ENCODE measurements at places on chromosomes 11 and 22. TPM values are rescaled to one million over a fixed set of nuclear protein-coding genes. Genes with fewer than 3 reads are reported as not detected.

GRCh38 chr22:46549971-46550641, 12.7 kb upstream of the CELSR1 start:
- no peak for DNase-seq
- H3K4me1 ChIP-seq = no peaks in the 10 kb centered on the region
- H3K27ac ChIP-seq = no peak overlapping the region
- H3K27me3 ChIP-seq = no peaks in the 10 kb centered on the region

GRCh38 chr11:72418834-72419560, 15.3 kb downstream of the CLPB start:
- peaks cover 14% of the 10 kb centered on the region for H3K4me1 ChIP-seq
- H3K27me3 ChIP-seq = no peaks in the 10 kb centered on the region
- H3K36me3 ChIP-seq = no peaks in the 10 kb centered on the region
- no peak for DNase-seq
- no peak overlapping the region for H3K4me3 ChIP-seq

DNA sequence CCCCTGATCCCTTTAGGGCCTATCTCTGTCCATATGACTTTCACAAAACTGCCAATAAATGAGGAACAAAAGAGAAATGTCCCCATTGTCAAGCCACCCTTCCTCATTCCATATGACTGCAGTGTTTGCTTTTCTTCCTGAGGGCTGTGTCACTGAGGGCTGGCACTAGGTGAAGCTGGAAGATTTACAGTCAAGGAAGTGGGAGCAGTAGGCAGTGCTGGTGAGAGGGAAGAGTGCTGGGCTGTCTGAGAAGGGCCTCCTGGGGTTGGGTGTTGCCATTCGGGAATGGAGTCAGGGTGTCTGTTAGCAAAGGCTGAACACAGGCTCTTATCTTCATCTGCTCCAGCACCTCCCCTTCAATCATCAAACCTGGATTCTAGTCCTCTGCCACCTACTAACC, 30.9 kb downstream of the INSC start:
- no peaks in the 10 kb centered on the region for H3K27me3 ChIP-seq
- H3K4me1 ChIP-seq = no peaks in the 10 kb centered on the region
- H3K27ac ChIP-seq = no peak overlapping the region
- no peak for DNase-seq
- H3K36me3 ChIP-seq = no peaks in the 10 kb centered on the region

GRCh38 chr11:6895010-6895409, 2.7 kb upstream of the OR2D2 start:
- no peaks in the 10 kb centered on the region for H3K4me1 ChIP-seq
- peak; percentile 12 for DNase-seq

DNA sequence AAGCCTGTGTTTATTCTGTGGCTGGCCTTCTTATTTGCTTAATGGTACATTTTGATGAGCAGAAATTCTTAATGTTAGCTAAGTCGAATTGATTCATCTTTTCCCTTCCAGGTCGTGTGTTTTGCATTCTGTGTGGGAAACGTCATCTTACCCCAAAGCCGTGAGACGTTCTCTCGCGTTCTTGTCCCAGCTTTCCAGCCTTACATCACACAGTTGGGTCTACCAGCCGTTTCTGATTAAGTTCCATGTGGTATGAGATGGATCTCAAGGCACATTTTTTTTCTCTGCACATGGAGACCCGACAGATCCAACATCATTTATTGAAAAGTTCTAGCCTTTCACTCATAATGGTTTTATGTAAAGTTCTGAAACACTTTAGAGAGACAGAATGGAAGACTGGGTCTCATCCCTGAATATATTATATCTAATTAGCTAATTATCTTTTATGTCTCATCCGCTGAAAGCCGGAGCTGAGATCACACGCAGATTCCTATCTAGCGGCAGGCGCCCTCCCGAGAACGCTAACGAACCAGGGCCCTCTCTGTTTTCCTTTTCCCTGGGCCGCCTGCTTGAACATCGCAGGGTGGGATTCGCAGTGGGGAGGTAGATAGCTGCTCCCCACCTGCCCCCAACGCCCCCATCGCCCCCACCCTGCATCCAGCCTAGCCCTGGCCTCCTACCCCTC, 1162.2 kb downstream of the BRD1 start:
- no peak overlapping the region for H3K27ac ChIP-seq
- no peaks in the 10 kb centered on the region for H3K36me3 ChIP-seq
- H3K4me1 ChIP-seq = no peaks in the 10 kb centered on the region
- no peaks in the 10 kb centered on the region for H3K27me3 ChIP-seq

GRCh38 chr22:40009951-40010671, 15.4 kb downstream of the FAM83F start:
- H3K27me3 ChIP-seq = peaks cover 4% of the 10 kb centered on the region
- H3K27ac ChIP-seq = no peak overlapping the region
- no peak for DNase-seq
- no peaks in the 10 kb centered on the region for H3K4me1 ChIP-seq

The MS4A6E gene
- total RNA-seq = not detected

The DNAJB7 gene
- total RNA-seq = not detected

The SYT9 gene
- total RNA-seq = not detected

DNA sequence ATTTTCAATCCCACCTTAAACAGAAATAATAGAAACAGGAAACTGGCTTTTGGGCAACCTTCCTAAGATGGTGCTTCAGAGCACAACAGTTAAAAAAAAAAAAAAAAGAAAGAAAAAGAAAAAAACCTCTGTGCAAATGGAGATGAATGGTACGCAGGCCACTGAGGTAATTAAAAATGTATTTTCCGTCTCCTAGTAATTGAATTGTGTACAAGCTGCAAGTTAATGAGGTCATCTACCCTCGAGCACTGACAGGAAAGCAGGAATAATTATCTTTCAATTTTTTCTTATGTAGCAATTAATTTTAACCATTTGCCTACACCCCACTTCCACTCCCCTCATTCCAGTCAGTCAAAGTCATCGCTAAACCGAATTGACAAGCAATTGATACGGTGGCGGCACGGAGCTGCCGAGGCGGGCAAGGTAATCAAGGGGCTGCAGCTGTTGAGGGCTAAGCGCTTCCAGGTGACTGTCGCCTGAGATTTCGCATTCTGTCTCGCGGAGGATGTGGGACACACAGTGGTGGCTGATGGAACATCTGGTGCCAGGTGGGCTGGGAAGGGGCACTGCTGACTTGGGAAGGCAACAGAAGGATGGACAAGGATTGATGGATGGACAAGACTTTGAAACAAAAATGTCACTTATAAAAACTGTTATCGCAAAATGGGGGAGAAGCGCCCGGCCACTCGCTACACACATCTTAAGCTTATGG, 109.4 kb downstream of the RCN1 start:
- H3K27ac ChIP-seq = no peak overlapping the region
- no peak overlapping the region for H3K4me3 ChIP-seq
- DNase-seq = no peak
- H3K27me3 ChIP-seq = no peaks in the 10 kb centered on the region
- no peaks in the 10 kb centered on the region for H3K4me1 ChIP-seq
- no peaks in the 10 kb centered on the region for H3K36me3 ChIP-seq

DNA sequence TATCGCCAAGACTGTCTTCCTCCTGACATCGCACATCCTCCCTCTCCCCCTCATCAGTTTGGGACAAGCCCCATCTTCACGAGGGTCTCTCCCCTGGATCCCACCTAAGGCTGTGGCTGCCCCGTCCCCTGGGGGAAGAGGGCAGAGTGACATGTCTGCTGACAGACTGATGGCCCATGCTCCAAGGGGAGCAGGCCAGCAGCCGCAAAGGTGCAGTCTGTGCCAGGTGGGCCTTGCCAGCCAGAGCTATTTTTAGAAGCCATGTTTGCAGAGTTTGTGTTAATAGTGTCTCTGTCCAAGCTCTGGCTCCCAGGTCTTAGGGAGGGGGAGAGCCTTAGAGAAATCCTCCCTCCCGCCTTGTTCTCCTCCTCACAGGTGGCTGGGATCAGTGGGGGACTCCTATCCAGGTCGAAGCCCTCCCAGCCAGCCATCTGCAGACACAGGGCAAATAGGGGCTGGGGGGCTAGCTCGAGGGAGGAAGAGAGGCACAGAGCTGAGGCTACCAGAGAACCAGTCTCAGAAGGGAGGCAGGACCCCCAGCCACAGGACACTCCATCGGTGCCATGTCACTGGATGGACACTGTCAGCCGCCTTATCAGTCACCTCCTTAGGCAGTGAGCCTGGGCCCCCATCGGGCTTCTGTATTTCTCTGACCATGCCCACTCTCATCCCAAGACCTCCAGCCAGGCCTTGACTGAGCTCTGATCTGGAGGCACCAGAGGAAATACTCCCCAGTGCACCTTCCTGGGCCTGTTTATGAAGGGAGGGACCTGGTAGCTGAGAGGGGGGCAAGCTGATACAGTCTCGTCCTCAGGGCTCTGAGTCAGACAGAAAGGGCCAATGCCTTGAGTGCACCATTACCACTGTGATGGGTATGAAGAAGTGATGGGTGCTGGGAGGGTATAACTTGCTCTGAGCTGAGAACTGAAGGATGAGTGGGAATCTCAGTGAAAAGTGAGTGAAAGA, 49.3 kb downstream of the CHRDL2 start:
- H3K27ac ChIP-seq = no peak overlapping the region
- no peak for DNase-seq
- no peaks in the 10 kb centered on the region for H3K4me1 ChIP-seq
- H3K27me3 ChIP-seq = peaks cover 2% of the 10 kb centered on the region
- no peaks in the 10 kb centered on the region for H3K36me3 ChIP-seq

GRCh38 chr11:46367244-46367915, 14.1 kb upstream of the MDK start:
- H3K27me3 ChIP-seq = no peaks in the 10 kb centered on the region
- no peak for DNase-seq
- H3K4me1 ChIP-seq = peaks cover 7% of the 10 kb centered on the region
- no peak overlapping the region for H3K4me3 ChIP-seq
- no peak overlapping the region for H3K27ac ChIP-seq
- peaks cover 9% of the 10 kb centered on the region for H3K36me3 ChIP-seq

The ARHGEF17 gene
- total RNA-seq = 5.2 TPM

GRCh38 chr22:42376711-42377554, 55.3 kb downstream of the NFAM1 start:
- no peak for DNase-seq
- no peaks in the 10 kb centered on the region for H3K4me1 ChIP-seq

DNA sequence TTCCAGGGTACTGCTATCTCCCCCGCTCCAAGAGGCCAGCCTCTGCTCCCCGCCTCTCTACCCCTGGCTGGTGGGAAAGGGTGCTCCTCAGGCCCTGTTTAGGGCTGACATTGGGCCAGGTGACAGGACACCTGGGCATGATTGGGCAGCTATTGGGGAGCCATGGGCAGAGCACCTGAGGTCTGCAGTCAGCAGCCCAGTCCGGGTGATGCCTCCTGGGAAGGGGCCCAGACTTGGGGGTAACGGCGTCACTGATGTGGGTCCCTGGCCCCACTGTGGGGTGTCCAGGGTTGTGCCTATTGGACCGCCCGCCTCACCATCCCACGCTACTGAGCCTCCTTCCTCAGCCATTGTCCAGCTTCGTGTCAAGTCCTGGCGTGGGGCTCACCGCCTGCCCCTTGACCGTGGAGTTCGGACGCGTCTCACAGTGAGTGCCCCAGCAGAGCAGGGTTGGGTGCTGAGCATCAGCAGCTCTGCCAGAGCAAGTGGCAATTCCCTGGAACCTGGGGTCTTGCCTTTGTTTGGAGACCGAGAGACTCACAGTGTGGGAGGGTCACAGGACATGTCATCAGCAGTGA, 2.8 kb upstream of the GATD1 start:
- no peaks in the 10 kb centered on the region for H3K27me3 ChIP-seq
- H3K27ac ChIP-seq = no peak overlapping the region
- no peak overlapping the region for H3K4me3 ChIP-seq
- H3K4me1 ChIP-seq = peaks cover 12% of the 10 kb centered on the region
- no peaks in the 10 kb centered on the region for H3K36me3 ChIP-seq

- H3K27me3 ChIP-seq = no peaks in the 10 kb centered on the region
- H3K4me3 ChIP-seq = no peak within 1 kb of the TSS
- peak within 1 kb of the TSS; percentile 16 for H3K27ac ChIP-seq
- peaks cover 6% of the 10 kb centered on the region for H3K4me1 ChIP-seq
- H3K36me3 ChIP-seq = no peaks in the 10 kb centered on the region
Observed at GRCh38 chr11:65170058-65170534, at the start of gene SPDYC. TSS of gene SPDYC (plus strand) at chr11:65170233. CDS start at chr11:65171358, 1,125 bp downstream.

The ANO1 gene
- 0.13 TPM for total RNA-seq

The CTSC gene
- total RNA-seq = 381 TPM

GRCh38 chr22:29327089-29327764, 11.7 kb upstream of the RASL10A start:
- H3K36me3 ChIP-seq = peaks cover 45% of the 10 kb centered on the region
- DNase-seq = no peak
- no peaks in the 10 kb centered on the region for H3K27me3 ChIP-seq
- H3K27ac ChIP-seq = no peak overlapping the region
- no peaks in the 10 kb centered on the region for H3K4me1 ChIP-seq

DNA sequence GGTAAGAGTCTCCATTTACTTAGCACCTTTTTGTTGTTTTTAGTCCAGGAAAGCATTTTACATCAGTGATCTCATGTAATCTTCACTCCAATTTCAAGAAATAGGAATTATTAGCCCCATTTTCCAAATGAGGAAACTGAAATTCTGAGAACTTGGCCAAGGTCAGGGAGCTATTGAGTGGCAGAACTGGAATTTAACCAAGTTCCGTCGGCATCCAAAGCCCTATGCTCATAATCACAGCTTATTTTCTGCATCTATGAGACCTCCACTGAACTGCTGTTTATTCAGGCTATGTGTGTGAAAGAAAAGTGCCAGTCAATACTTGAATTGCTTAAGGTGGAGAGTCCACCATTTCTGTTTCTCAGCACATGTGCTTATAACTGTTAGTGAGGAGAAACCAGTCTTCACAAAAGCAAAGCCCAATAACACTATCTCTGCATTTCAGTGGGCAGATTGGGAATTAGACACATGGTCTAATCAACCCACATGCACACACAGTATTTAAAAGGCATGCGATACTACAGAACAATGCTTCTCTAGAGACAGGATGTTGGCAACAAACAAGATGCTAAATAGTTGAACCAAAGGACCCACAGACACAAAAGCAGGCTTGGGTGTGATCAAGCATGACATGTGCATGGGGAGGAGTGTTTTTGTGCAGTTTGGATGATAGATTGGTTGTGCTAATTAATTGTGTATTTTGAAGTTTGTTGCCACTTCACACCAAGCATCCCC, 780.6 kb downstream of the OPCML start:
- no peak overlapping the region for H3K4me3 ChIP-seq
- no peaks in the 10 kb centered on the region for H3K4me1 ChIP-seq
- no peaks in the 10 kb centered on the region for H3K36me3 ChIP-seq
- no peak overlapping the region for H3K27ac ChIP-seq

DNA sequence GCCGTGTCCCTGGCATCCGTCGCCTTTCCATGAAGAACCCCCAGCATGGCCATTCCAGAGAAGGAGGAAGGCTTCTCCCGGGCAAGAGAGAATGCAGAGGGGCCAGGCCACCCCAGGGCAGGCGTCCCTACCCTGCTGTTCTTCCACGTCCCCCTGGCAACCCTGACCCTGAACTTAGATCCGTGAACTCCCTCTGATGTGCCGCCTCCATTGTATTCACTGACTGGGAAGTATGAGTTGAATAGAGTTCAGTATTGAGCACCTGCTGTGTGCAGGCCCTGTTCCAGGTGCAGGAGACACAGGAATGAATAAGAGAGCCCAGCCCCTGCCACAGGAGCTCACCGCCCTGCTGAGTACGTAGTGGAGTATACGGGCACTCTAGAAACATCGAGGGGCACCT, 29.1 kb upstream of the RELT start:
- H3K4me1 ChIP-seq = no peaks in the 10 kb centered on the region
- H3K4me3 ChIP-seq = no peak overlapping the region
- no peak overlapping the region for H3K27ac ChIP-seq
- no peaks in the 10 kb centered on the region for H3K27me3 ChIP-seq
- DNase-seq = no peak
- H3K36me3 ChIP-seq = no peaks in the 10 kb centered on the region
